ENCODE measurements at places on chromosomes 13 and 19.
A peak's percentile ranks its signal among the peaks of the same experiment; 100 is the strongest.

GRCh38 chr19:32910874-32911273 is 41.3 kb upstream of the SLC7A9 start:
- DNase-seq: no peak

GRCh38 chr13:47175172-47175866 is 278.5 kb upstream of the HTR2A start:
- no peak for DNase-seq

DNA sequence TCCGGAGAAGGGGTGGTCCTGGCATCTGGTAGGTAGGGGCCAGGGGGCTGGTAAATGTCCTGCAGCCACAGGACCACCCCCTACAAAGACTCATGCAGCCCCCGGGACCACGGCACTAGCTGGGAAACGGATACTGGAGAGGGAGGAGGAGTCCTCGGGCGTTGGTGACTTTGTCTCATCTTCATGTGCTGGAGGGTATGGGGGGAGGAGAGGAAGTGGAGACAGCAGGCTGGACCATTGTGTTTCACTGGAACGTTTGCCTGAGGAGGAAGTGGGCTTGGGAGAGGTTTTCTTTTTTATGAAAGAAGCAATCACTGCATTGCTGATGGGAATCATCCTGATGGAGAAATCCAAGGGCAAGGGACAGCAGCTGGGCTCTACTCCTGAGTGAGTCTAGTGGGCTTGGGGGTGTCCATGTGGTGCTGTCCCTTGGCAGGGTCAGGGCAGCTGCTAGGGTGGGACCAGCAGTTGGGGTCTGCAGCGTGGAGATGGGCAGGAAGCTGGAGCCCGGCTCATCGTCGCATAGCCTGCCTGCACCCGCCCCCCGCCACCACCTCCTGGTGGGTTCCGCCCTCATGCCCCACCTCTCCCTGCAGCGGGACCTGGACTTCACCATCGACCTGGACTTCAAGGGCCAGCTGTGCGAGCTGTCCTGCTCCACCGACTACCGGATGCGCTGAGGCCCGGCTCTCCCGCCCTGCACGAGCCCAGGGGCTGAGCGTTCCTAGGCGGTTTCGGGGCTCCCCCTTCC is 1.7 kb upstream of the ADM5 start:
- DNase-seq: peak; percentile 46

DNA sequence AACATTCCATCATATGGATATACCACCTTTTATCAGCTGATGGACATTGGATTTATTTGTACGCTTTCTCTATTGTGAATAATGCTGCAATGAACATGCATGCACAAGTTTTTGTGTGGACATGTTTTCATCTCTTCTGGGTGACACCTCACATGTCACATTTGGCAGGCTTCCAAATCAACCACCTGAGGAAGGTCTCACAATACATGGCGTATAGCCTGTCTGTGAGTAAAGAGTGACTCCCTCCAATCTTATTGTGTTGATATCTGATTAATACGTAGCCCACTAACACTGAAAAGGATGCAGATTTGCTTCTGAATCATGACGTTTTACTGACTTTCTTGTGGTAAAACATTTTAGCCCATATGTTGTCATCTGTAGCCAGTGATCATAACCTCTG is 61.1 kb downstream of the SLC15A1 start:
- DNase-seq: no peak

- DNase-seq: peak; percentile 66
Measured at GRCh38 chr19:17829855-17830566, 8.7 kb upstream of the INSL3 start.

- no peak for DNase-seq
Measured at GRCh38 chr13:111952814-111953213, 114.1 kb upstream of the SOX1 start.

GRCh38 chr19:2578391-2578890 is 102.5 kb downstream of the GADD45B start:
- peak; percentile 65 for DNase-seq

- no peak for DNase-seq
Measured at GRCh38 chr13:39656325-39656677, 839 bp downstream of the COG6 start.

- DNase-seq: no peak
Measured at GRCh38 chr19:45468159-45468651, 409 bp downstream of the FOSB start.

DNA sequence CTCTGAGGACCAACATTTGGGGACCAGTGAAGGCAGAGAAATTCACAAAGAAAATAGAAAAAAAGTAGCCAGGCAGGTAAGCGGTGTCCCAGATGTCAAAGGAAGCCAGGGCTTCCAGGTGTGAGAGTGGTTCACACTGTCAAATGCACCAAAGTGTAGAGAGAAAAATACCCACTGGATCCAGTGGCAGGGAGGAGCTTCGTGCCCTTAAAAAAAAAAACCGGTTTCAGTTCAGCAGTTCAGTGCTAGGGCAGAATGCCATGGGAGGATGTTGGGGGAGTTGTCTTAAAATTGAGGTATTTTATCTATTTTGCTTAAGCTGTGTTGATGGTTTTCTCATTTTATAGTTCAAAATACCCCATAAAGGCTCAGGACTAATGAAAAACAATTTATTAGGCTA is 47.8 kb upstream of the C1QTNF9 start:
- DNase-seq: no peak

- peak; percentile 35 for DNase-seq
Measured at GRCh38 chr13:91825516-91825915, 427.1 kb downstream of the GPC5 start.

DNA sequence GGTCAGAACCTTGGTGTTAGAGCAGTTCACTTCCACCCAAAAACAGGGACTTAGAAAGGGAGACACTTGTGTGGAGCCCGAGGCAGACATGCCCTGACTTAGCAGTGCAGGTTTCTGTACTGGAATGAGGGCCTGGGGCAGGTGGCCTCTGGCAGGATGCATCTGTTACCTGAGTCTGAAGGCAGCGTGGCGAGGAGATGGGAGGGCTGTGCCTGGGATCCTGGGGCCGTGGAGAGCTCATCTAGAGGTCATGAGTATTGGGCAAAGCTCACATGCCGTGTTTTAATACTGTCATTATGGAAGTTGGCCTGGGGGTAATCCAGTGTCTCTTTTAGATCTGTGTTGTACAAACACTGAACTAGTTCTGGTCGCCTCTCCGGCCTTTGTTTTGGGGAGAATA is 21.4 kb downstream of the KDM4B start:
- no peak for DNase-seq

DNA sequence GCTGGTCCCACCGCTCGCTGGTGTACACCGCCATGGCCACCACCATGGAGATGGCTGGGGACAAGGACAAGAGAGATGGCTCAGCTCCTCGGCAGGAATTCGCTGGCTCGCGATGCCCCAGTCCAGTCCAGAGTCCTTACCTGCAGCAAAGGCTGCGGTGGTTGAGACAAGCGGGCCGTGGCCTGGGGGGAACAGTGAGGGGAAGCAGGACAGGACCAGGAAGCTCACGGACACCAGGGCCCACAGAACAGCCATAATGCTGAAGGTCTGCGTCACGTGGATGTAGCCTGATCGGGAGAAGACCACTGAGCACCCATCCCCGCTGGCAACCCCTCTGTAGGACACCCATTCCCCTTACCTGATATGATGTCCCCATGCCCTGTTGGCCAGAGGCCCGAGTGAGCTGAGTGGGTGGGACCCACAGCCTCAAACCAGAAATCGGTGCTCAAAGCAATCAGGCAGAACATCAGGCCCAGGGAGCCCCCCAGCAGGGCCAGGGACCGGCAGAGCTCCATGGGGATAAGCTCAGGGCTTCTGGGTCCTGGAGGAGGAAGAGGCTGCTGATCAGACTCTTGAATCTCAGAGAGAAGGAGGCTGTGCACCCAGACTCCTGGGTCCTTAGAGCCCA is 319 bp downstream of the NKG7 start:
- no peak for DNase-seq

GRCh38 chr13:43515531-43515930 is 271.2 kb downstream of the ENOX1 start:
- DNase-seq: peak; percentile 16

DNA sequence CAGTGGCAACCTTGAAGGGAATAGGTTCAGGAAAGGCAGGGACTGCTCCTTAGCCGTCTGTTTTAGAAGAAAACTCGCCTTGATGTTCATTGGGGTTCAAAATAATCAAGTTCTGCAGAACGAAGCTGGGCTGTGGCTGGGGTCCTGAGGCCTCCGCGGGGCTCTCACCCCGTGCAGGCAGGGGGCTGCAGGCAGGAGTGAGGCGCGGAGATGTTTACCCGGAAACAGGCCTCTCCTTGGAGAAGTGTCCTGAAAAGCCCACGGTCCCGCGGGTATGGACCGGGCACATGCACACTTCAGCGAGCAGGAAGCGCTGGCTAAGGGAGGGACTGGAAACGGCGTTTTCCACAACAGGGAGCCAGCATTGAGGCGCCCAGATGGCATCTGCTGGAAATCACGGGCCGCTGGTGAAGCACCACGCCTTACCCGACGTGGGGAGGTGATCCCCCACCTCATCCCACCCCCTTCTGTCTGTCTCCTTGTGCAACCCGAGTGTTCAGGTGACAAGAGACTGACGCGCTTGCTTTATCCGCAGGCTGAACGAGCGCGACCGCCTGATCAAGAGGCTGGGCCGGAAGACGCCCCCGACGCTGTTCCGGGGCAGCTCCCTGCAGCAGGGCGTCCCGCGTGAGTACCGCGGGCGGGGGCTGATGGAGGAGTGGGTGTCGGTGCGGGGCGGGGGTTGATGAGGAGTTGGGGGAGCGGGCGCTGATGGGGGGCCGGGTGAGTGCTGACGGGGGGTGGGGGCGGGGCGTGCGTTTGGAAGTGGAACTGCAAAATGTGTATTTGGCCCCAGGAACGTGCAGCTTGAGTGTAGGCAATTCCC is 39.6 kb downstream of the SHISA2 start:
- no peak for DNase-seq

GRCh38 chr13:37618554-37618953 is 20.0 kb upstream of the POSTN start:
- no peak for DNase-seq

DNA sequence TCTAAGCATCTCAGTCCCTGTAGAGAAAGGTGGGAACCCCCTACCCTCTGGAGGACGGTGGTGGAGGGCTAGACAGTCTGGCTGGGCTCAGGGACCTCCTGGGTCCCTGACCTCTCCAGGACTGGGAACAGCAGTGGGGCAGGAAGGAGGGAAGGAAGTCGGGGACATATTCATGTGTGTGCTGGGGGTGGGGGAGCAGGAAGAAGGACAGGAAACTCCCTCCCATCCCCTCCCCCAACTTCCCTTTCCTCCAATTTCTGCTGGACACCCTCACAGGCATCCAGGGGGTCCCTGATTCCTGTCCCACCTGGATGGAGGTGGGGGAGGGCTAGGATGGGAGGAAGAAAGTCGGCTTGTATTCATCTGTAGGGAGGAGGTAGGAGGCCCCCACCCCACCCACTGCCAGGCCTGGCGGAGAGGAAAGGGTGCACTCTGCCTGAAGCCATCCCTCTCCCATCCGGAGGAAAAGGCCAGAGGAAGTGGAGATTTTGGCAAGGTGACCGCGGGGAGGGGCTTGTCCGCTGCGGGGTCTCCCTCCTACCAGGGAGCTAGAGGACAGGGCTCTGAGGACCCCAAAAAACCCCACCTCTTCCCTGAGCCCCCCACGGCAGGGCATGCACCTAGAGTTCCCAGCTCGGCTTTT is 2.3 kb downstream of the NOVA2 start:
- no peak for DNase-seq

DNA sequence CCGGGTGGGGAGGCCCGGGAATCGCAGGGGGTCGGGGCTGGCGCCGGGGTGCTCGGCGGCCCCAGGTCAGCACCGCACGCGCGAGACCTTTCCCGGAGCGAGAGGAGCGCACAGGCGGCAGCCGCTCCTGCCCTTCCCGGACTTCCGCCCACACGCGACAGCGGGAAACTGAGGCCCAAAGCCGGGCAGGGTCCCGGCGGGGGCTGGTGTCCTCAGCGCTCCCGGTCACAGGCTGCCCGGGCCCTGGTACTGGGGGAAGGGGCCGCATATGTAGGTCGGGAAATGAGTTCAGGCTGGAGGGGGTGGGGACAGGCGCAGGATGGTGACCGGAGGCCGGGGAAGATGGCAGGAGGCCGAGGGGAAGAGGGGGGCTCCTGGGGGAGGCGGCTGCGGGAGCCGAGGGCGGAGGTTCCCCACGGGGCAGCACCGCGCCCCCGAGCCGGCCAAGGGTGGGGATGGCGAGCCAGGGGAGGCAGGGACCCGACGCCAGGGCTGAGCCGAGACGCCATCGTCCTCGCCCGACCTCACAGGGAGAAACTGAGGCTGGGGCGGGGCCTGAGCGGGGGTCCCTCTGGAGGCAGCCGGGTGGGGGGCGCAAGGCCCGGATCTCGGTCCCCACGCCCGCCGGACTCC is 662 bp downstream of the CBARP start:
- peak; percentile 78 for DNase-seq

DNA sequence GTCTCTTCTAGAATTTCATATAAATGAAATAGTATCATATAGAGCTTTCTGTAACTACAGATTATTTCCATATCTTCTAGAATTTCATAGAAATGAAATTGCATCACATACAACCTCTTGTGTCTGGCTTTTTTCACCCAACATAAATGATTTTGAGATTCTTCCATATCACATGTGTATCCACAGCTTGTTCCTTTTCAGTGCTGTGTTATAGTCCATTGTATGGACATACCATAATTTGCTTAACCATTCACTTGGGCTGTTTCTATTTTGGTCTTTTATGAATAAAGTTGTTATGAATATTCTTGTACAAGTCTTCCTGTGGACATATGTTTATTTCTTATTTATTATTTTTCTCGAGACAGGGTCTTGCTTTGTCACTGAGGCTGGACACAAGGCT is 11.7 kb downstream of the TPRX1 start:
- no peak for DNase-seq

GRCh38 chr13:25776722-25777121 is 275.1 kb downstream of the SHISA2 start:
- DNase-seq: no peak

DNA sequence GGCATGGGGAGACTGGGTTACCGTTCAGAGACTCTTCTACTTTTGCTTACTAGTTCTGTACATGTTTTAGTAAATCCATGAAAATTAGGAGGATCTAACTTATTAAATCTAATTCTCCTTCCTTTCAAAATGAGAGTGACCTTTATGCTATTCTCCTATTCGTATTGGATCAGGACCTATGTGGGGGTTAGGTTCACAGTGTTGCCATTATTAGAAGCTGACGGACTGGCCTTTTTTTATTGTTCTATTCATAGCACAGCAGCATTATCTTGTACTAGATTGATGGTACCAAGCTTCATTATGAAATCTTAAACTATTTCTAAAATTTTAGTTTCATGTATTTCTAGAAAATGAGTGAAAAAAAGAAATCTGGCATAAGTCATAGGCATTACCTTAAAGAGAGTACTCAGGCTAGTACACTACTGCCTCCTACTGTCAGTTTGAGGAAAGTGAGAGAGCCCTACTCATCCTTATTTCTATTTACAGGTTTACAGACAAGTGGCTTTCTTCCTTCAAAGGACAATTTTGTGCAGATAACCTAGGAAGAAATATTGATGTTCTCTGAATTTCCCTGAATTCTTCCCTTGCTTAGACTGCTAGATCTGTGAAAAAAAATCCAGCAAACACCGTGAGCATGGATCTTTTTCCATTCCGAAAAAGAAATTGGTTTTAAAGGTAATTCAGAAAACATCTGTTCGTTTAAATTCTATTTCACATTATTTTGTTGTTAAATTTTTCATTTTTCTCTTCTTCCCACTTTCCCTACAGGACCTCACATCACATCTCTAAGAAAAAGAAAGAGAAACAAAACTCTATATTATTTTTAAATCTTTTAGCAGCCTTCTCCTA is 485.5 kb downstream of the DIAPH3 start:
- DNase-seq: no peak

Measured in stomach (tissue), 19 donors.